ENCODE measurements at places on chromosomes 7 and 10. TPM values are rescaled to one million over a fixed set of nuclear protein-coding genes. Genes with fewer than 3 reads are reported as not detected.
A peak's percentile ranks its signal among the peaks of the same experiment; 100 is the strongest.

DNA sequence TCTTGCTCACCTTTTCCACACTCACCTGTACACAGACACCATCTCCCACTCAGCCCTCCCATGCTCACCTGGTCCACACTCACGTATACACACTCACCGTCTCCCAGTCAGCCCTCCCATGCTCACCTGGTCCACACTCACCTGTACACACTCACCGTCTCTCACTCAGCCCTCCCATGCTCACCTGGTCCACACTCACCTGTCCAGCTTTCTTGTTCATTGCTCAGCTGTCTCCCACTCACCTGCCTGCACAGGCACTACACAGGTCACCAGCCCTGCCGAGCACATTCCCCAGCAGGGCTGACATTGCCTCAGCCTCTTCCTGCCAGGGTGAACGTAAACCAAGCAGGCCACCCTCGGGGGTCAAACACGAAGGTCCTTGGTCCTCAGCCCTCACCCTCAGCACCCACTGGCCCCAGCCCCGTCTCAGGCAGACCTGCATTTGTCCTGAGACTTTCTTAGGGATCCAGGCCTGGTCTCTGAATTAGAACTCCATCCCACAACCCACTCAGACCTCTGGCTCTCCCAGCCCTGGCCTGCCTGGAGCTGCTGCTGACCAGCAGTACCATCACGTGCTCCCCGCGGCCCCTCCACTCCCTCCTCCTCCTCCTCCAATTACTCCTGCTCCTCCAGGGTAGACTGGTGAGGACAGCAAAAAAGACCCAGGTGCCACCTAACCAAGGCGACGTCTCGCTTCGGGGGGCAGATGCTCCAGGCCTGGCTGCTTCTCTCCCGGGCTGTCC is 12.8 kb upstream of the DNAAF5 start:
- peak; percentile 74 for DNase-seq

GRCh38 chr7:47340517-47340916 is 241.4 kb downstream of the TNS3 start:
- DNase-seq, result peak; percentile 4

- DNase-seq, result no peak
These were observed 669.8 kb upstream of the POT1 start for GRCh38 chr7:125599387-125599786.

DNA sequence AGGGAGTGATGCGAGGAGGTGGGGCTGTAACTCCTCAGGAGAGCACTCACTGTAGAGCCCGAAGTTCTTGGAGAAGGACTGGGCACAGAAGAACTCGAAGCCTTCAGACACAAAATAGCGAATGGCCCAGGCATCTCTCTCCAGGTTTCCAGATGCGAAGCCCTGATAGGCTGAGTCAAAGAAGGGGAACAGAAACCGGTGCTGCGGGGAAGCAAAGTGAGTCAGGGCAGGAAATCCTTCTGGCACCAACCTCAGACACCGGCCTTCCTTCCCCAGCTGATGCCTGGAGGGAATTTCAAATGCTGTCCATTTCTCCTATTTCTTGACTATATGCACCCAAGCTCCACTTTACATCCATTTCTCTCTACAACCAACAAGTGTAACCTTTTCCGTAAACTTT is 26.8 kb downstream of the GOT1 start:
- no peak for DNase-seq

DNA sequence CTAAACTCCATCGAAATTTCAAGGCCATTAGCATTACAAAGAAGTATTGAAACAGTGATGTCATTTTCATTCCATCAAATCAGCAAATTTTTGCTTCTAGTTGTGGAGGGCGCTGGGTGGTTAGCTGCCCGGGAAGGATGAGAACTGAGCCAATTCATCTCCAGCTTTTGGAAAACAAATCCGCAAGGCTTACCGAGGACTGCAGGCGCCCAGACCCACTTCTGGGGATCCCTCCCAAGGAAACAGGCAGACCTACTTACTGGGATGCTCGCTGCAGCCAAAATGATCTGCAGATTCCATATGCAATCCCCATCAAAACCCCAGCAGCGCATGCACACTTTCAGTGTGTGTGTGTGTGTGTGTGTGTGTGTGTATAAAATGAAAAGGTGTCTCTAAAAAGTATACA is 19.2 kb downstream of the TNRC18 start:
- no peak for DNase-seq

DNA sequence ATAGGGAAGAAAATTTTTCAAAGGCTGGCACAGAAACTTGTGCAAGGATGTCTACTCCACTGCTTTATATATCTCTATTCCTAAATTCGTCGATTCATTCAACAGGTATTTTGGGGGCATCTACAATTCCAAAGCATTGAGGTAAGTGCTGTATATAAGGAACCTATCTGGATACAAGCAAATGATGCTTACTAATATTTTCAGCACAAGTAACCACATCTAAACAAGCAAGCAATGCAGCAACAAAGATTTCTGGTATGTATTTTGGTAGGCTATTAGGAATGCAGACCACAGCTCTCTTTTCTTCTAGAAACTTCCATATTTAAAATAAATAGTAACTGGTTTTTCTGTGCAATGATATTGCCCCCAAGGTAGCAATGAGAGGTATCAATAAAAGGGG is 183.9 kb downstream of the SGMS1 start:
- no peak for DNase-seq

GRCh38 chr7:148847815-148848734 is 36.0 kb downstream of the EZH2 start:
- DNase-seq, result no peak

- DNase-seq, result no peak
These were observed 220.5 kb upstream of the HGF start for GRCh38 chr7:81990395-81990794.

GRCh38 chr7:148835854-148836253 is 48.2 kb downstream of the EZH2 start:
- no peak for DNase-seq

The KDM7A gene
- 104 TPM for total RNA-seq

The TAF5 gene
- total RNA-seq, result 3.6 TPM

The GIMAP7 gene
- total RNA-seq, result 10.8 TPM

All from suprapubic skin (tissue), 4 donors.